Right ventricle myocardium inferior (tissue), 1 donor: ENCODE measurements at places on chromosomes 11 and 22.

GRCh38 chr11:125063429-125064043 lies 431 bp downstream of the SLC37A2 start:
- DNase-seq, result no peak

DNA sequence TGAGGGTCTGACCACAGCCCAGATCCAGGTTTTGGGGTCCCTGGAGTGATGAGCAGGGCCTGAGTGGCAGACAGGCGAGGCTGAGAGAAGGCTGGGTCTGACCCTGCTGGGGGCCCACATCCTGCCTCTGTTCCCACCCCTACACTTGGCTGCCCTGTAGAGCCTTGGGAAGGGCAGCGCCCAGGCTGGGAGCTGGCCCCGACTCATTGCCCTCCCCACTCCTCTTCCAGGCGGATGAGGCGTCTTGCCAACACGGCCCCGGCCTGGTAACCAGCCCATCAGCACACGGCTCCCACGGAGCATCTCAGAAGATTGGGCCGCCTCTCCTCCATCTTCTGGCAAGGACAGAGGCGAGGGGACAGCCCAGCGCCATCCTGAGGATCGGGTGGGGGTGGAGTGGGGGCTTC lies 4.9 kb downstream of the DERL3 start:
- DNase-seq, result no peak

DNA sequence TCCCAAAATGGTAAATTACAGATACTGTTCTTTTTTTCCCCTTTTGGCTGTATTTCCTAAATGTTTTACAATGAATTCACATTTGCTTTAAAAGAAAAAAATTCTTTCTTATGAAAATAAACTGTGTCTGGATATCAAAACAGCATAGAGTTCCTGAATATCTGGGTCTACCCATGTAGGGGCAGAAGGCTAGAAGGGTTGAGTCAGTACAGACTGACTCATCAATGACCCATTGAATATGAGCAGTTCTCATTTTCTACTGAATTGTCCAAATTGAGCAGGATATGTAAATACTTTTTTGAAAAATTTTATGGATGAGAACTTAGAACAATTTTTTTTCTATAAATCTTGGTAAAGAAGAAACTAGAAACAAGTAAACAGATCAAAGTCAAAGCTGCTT lies 16.3 kb upstream of the C11orf87 start:
- DNase-seq, result no peak

DNA sequence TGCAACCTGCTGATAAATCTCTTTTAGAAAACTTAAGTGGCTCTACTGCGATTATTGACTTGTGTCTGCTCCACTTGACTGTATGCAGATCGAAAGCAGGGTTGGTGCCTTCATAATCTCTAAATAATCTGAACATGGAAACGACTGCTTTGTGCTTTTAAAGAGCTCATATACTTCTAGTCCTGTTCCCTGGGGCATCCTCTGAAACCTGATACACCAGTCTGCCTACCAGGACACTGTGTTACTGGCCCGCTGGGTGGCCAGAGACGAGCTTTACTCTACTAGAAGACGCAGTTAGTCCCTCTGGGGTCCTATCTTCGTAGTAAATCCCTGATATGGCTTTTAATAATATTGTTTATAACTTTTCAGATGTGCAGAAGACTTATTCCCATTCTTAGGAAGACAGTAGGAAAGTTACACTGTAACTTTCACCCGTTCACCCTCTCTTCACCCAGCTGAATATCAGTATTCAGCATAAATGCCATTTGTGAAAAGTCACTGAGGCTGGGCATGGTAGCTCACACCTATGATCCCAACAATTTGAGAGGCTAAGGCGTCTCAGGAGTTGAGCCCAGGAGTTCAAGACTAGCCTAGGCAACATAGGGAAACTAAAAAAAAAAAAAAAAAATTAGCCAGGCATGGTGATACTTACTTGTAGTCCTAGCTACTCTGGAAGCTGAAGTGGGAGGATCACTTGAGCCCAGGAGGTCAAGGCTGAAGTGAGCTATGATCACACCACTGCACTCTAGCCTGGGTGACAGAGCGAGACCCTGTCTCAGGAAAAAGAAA lies 9.0 kb upstream of the HTR3B start:
- no peak for DNase-seq

DNA sequence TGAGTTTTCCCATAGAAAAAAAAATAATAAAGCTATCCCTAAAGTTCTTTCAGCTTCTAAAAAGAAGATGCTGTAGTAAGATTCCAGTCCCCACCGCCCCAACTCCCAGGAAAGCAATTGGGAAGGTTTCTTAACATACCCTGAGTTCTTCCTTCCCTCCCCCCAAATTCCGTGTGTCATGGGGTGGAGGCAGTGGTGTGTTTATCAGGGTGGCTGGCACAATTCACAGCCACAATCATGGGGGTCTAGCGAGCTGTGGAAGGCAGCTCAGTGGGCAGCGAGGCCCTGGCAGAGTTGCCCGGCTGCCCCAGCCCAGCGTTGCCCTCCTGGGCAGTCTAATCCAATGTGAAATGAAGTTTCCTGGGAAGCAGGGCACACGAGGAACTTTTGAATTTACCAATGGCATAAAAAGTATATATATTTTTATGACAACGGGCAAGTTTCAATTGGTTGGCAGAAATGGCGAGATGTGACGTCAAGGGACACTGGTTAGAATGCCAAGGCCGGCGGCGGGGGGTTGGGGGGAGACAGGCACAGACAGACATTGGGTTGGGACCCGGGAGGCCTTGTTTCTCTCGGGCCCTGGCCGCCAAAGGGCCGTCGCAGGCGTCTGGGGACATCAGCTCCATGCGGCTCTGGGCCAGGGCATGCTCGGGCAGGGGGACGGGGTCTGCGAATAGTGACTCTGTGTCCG lies 80.7 kb upstream of the PPARA start:
- DNase-seq, result peak; percentile 91

DNA sequence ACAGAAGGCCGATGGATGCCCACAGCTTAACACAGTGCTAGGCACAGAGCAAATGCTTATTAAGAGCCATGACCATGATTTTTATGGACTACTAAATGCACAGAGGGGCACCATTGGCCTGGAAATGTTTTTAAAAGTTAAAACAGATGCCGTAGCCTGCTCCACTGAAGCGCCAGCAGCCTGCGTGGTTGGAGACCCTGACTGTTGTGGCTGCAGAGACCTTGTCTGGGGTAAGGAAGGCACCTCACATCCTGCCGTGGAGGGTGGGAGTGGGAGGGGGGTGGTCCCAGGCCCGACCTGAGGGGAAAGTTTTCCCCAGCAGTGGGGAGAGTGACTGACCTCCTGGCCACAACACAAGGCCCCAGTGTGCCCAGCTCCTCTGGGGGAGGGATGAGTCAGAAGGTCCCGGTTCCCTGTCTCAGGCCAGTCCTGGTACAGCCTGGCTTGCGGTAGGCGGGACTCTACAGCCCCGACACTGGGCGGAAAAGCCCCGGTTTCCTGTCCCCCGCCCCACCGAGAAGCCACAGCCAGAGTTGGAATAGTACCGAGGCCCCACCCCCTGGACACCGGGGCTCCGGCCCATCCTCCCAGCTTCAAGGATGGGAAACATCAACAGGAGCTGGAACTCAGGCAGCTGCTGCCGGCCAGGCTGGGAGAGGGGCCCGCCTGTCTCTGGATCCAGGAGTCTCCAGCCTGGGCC lies 7.0 kb downstream of the CHST1 start:
- DNase-seq, result peak; percentile 80

- DNase-seq, result no peak
Observed at GRCh38 chr11:69828276-69828970, 9.2 kb upstream of the FGF3 start.

DNA sequence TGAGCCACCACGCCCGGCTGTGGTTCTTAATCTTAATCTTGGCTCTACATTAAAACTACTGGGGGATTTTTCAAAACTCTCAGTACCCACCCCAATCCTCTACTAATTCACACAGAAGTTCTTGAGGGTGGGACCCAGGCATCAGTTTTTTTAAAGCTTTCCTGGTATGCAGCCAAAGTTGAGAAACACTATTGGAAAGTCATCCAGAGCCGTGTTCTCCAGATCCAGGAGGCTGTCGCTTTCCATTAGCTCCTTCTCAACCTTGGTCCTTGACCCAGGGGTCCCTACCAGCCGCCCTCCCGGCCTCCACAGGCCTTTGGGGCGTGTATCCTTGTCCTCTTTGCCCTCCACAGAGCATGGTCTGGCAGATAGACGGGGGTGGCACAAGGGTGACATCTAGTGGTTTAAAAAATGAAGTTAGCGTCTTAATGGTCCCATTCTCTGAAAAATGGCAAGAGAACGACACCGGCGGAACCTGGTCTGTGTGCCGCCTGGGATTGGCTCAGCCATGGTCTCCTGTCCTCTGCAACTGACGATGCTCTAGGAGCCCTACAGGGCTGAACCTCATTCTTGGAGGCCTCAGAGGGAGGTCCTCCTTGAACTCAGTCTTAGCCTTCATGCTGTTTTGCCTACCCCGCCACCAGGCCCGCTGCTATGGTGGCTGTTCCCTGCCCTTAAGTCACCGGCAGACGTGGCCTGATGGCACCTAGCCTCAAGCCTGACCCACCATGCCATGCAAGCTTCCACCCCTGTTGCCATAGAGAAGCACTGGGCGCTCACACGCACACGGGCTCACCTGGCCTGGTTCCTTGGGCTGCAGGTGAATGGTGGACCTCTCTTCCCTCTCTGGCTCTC lies 152.0 kb upstream of the SYN3 start:
- peak; percentile 58 for DNase-seq

DNA sequence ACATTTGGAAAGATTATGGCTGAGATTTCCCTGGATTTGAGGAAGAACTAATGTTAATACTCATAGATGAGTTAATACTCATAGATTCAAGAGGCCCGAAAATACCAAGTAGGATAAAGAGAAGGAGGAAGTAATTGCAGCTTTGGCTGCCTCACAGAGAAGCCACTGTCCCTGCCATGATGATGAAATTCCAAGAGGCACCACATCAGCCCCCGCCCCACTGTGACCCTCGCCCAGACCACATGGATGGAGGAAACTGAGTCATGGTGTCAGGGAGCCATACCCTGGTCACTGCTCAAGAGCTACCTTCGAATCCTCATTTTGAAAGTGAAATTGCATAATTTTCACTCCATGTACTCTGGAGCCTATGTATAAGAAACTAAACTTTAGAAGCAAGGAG lies 92.9 kb upstream of the SLC22A12 start:
- DNase-seq, result no peak

DNA sequence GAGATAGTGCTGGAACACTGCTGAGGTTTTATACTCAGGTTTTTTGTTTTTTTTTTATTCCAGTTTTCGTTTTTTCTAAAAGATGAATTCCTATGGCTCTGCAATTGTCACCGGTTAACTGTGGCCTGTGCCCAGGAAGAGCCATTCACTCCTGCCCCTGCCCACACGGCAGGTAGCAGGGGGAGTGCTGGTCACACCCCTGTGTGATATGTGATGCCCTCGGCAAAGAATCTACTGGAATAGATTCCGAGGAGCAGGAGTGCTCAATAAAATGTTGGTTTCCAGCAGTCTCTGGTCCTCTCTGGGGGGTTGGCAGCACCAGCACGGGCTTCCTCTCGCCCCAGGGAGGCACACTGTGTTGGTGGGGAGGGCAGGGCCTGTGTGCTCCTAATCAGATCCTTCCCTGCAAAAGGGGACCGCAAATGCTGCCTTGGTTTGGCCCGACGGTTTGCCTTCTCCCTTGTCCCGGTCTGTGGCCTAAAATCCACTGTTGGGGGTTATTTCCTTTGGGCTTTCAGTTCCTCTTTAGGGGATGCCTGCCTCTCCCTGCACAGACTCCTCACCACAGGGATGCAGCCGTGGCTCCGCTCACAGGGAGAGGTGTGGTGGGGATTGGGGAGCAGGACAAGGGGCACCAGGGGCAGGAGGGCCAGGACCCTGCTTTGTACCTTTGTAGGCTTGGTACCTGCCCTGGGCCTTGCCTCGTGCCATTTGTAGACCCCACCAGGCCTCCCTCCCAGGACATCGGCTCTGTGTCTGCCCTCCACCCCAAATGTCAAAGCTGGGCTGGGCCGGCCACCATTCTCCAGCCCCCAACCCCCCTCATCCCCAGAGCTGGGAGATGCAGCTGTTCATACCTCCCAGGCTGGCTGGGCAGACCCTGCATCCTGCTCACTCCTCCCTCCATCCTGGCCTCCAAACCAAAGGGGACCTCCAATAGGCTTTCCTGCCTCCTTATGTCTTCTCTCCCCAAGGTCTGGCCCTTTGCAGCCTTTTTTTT lies 13.5 kb downstream of the MCAT start:
- DNase-seq, result no peak

- DNase-seq, result no peak
Observed at GRCh38 chr11:116640641-116641402, 132.0 kb downstream of the BUD13 start.

DNA sequence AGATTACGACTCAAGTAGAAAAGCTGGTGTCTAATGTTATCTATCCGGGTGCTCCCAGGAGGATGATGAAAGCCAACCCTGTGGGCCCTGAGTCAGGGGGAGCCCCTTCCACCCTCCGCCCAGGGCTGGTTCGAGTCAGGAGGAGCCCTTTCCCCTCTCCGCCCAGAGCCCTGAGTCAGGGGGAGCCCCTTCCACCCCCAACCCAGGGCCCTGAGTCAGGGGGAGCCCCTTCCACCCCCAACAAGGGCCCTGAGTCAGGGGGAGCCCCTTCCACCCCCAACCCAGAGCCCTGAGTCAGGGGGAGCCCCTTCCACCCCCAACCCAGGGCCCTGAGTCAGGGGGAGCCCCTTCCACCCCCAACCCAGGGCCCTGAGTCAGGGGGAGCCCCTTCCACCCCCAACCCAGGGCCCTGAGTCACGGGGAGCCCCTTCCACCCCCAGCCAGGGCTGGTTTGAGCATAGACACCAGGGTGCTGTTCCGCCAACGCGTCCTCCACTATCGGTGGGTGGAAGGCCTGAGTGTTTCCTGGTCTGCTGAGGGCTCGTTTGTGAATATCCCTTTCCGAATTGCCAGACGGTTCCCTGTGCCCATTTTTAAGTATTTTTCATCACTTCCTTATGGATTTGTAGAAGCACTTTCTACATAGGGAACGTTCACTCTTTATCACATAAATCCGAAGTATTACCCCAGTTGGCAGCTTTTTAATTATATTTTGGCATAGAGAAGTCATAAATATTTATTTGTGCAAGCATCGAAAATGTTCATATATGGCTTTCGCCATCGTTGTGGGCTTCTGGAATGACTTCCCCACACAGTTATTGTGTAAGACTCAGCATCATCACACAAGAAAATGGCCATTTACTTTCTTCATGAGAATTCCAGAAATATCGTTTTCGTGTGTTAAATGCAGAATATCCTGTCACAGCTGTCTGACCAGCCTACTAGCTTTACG lies 380.6 kb downstream of the BRD1 start:
- no peak for DNase-seq

GRCh38 chr22:19866665-19867009 lies 12.0 kb upstream of the GNB1L start:
- no peak for DNase-seq

- DNase-seq, result no peak
Observed at GRCh38 chr22:19821523-19822300, 33.0 kb downstream of the GNB1L start.

- DNase-seq, result no peak
Observed at GRCh38 chr11:12810568-12810894, 136.3 kb downstream of the TEAD1 start.

DNA sequence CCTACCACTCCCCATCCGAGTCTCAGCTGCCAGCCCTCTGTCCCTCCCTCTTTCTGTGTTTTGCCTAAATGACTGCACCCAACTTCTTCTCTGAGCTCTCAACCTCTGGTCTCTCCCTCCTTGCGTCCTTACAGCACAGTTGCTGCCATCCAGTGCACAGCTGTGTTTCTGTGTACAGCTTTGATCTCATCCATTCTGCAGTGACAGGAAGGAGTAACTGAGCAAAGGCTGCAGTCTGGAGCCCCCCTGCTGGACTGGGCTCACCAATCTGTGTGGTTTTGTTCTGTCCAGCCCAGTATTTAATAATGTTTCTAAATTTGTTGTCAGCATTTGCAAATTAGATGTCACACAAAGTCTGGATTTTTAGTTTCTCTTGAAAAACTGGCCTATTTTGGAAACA lies 43.8 kb downstream of the PRR5L start:
- DNase-seq, result no peak
